ENCODE measurements at places on chromosomes 12 and 14. TPM values are rescaled to one million over a fixed set of nuclear protein-coding genes. Genes with fewer than 3 reads are reported as not detected.
A peak's percentile ranks its signal among the peaks of the same experiment; 100 is the strongest.

- H3K4me3 ChIP-seq: no peak overlapping the region
- DNase-seq: no peak
- H3K4me1 ChIP-seq: peaks cover 46% of the 10 kb centered on the region
These were observed 46.7 kb upstream of the ATP23 start for GRCh38 chr12:57894399-57895292.

GRCh38 chr14:92988786-92989755 lies 66.1 kb downstream of the CHGA start:
- H3K27ac ChIP-seq: no peak overlapping the region
- DNase-seq: no peak
- H3K4me3 ChIP-seq: no peak overlapping the region

DNA sequence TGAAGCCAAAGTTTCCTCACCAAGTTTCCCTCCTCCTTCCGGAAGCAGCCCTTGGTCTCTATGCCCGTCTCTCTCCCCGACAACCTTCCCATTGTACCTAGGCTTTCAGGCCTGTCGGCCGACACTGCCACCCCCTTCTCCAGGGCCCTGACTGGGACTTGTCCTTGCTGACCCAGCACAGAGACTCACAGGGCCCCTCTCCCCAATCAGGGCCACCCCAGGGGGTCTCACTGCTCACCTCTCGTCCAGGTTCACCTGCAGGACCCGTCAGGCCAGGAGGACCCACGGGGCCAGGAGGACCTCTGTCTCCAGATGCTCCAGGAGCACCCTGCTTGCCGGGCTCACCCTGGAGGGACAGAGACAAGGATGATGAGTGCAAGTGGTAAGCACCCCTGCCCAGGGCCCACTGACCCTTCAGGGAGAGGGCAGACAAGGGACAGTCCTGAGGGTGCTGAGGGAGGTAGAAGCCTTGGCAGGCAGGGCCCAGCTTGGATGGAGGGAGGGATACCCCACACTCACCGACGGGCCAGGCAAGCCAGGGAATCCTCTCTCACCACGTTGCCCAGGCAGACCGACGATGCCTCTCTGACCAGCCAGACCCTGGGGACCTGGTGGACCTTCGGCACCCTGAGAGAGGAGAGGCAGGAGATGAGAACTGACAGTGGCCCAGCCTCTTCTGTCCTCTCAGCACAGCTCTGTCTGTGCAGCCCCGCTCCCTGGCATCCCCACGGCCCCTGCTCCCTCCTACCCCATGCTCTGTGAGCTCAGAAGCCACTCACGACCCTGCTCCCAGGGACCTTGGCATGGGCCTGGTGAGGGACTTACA lies 14.6 kb downstream of the TMEM106C start:
- no peak for DNase-seq
- no peaks in the 10 kb centered on the region for H3K4me1 ChIP-seq
- no peak overlapping the region for H3K4me3 ChIP-seq
- H3K36me3 ChIP-seq: peaks cover 21% of the 10 kb centered on the region
- no peak overlapping the region for H3K27ac ChIP-seq

DNA sequence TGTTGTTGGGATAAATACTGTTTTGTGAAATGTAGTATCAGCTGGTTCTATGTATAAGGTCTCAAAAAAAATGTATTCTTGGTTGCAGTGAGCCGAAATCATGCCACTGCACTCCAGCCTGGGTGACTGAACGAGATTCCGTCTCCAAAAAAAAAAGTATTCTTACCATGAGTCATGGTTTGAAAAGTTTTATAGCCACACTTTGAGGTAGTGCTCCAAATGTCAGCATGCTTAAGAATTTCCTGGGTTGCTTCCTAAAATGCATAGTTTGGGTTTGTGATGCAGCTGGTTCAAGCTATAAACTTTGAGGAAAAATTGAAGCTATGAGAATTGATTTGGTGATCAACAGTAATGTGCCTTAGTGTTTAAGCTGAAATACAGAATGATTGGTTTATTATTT lies 48.0 kb downstream of the ETNK1 start:
- no peak overlapping the region for H3K27ac ChIP-seq
- DNase-seq: no peak
- H3K27me3 ChIP-seq: no peaks in the 10 kb centered on the region
- H3K36me3 ChIP-seq: peaks cover 27% of the 10 kb centered on the region
- H3K4me1 ChIP-seq: no peaks in the 10 kb centered on the region
- H3K4me3 ChIP-seq: no peak overlapping the region

- peak; percentile 96 for DNase-seq
- H3K27ac ChIP-seq: peak within 1 kb of the TSS; percentile 86
- H3K4me1 ChIP-seq: peaks cover 10% of the 10 kb centered on the region
These were observed at the start of the genes DDX51 and NOC4L for GRCh38 chr12:132144115-132144809. DDX51 (minus strand) TSS chr12:132144319; CDS start chr12:132144296, 23 bp downstream. NOC4L (plus strand) TSS chr12:132144457; CDS start chr12:132144489, 32 bp downstream.

- H3K27me3 ChIP-seq: no peaks in the 10 kb centered on the region
- peaks cover 44% of the 10 kb centered on the region for H3K4me1 ChIP-seq
- H3K27ac ChIP-seq: peak overlapping the region; percentile 72
- peak; percentile 46 for DNase-seq
These were observed 127.7 kb downstream of the ZFP36L1 start for GRCh38 chr14:68665131-68665530.

DNA sequence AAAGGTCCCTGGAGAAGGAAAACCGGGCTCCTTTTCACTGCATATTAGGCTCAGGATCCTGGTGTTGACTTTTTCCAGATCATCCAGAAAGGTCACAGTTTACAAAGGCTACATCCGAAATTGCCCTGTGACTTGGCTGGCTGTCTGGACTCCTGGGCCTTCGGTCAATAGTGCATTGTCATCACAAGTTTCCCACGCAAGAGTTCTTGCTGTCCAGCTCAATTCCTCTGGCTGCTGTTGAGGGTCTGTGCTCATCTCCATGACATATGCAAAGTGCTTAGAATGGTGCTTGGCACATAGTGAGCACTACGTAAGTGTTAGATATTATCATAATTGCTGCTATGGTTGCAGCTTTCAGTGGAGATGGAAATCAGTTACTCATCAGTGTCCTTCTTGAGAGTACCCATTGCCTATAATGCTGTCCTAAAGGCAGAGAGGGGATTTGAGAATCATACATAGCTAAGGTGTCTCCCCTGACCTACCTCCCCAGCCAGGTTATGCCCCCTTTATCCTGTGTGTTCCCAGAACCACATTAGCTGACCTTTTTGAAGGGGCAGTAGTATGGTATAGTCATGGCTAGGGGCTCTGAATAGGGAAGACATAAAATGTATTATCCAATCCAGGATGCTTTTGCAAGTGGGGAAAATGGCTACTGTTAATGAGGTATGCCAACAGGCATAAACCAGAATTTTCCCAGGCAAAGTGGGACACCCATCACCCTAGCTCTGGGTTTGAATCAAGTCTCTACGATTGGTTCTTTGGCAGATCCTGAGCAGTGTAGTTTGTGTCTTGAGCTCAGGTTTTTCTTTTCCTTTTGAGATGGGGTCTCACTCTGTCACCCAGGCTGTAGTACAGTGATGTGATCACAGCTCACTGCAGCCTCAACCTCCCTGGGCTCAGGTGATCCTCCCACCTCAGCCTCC lies 132.0 kb upstream of the CCND2 start:
- H3K36me3 ChIP-seq: no peaks in the 10 kb centered on the region
- H3K27ac ChIP-seq: no peak overlapping the region
- H3K27me3 ChIP-seq: no peaks in the 10 kb centered on the region
- no peak overlapping the region for H3K4me3 ChIP-seq

DNA sequence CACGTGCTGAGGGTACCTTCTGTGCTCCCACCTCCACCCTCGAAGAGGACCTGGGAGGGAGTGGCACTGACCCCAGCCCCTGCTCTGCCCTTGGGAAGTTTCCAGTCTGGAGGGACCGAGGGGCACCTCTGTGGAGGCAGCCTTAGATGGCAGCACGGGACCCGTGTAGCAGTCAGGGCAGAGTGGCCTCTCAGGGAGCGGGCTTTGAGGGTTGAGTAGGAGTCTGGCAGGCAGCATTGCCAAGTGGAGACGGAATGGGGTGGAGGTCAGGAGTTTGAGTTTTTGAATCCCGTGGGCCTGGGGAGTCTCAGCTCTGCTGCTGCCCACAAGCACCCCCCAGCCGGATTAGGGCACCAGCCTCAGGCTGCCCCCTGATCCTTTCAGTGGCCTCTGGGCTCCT lies 21.6 kb downstream of the KIF26A start:
- no peak for DNase-seq
- no peaks in the 10 kb centered on the region for H3K27me3 ChIP-seq
- no peak overlapping the region for H3K4me3 ChIP-seq
- no peak overlapping the region for H3K27ac ChIP-seq

- H3K4me1 ChIP-seq: no peaks in the 10 kb centered on the region
- no peaks in the 10 kb centered on the region for H3K27me3 ChIP-seq
- H3K27ac ChIP-seq: no peak overlapping the region
- no peak for DNase-seq
- no peaks in the 10 kb centered on the region for H3K36me3 ChIP-seq
These were observed 1197.9 kb upstream of the SEL1L start for GRCh38 chr14:82731526-82731925.

DNA sequence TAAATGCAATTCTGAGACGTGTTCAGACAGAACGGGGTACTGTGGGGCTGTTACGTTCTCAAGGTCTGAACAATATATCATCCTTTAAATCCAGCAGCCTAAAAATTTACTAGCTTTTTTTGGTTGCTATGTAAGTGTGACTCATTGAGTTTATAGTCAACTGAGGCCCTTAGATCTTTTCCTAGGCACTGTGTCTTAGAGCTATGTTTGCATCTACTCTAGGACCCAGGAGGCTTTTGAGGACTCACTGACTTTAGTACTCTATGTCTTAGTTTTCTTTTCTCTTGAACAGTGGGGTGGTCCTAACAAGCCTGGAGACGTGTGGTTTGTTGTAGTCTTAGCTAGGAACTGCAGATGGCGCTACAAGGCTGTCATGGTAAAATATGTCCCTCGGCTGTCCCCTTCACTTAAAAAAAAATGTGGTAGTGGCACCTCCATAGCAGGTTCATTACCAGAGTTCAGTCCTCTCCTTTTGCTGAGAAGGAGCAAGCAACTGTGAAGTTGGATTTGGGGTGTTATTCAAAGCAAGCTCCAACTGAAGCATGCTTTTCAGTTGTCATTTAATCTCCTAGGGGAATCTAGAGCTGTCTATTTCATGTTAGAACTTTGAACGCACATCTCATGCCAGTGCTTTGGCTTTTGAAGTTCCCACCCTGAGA lies 8.7 kb upstream of the SPATS2 start:
- no peak overlapping the region for H3K4me3 ChIP-seq
- H3K27ac ChIP-seq: no peak overlapping the region
- DNase-seq: peak; percentile 80
- no peaks in the 10 kb centered on the region for H3K36me3 ChIP-seq

GRCh38 chr12:71218616-71219015 lies 60.8 kb upstream of the TSPAN8 start:
- H3K27me3 ChIP-seq: no peaks in the 10 kb centered on the region
- no peak overlapping the region for H3K27ac ChIP-seq

- H3K4me1 ChIP-seq: no peaks in the 10 kb centered on the region
- DNase-seq: no peak
- H3K4me3 ChIP-seq: no peak overlapping the region
These were observed 145.4 kb upstream of the BMP4 start for GRCh38 chr14:54102051-54102456.

GRCh38 chr12:100110276-100110675 lies 32.4 kb downstream of the BLTP3B start:
- no peak overlapping the region for H3K4me3 ChIP-seq
- no peak overlapping the region for H3K27ac ChIP-seq
- no peaks in the 10 kb centered on the region for H3K27me3 ChIP-seq
- H3K4me1 ChIP-seq: no peaks in the 10 kb centered on the region
- no peaks in the 10 kb centered on the region for H3K36me3 ChIP-seq

DNA sequence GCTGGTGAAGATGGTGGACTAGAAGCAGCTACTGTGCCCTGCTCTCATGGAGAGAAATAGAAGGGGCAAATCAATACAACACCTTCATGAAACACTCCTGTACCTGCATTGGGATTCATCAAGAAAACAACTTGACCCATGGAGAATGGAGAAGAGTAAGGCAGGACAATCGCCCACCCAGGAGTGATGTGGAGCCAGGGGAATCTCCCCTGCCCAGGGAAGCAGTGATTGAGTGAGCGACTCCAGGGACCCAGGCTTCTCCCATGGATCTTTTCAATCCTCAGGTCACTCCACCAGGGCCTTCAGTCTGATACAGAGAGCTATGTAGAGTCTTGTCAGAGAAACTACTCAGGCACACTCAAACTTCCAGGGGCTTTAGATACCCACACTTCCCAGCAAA lies 161.9 kb upstream of the DYRK2 start:
- no peaks in the 10 kb centered on the region for H3K27me3 ChIP-seq
- no peak overlapping the region for H3K27ac ChIP-seq
- DNase-seq: no peak
- H3K4me3 ChIP-seq: no peak overlapping the region
- H3K36me3 ChIP-seq: no peaks in the 10 kb centered on the region

GRCh38 chr12:116549993-116550392 lies 9.2 kb upstream of the MAP1LC3B2 start:
- H3K27ac ChIP-seq: no peak overlapping the region
- peaks cover 21% of the 10 kb centered on the region for H3K4me1 ChIP-seq
- H3K4me3 ChIP-seq: no peak overlapping the region
- H3K36me3 ChIP-seq: no peaks in the 10 kb centered on the region
- DNase-seq: no peak

GRCh38 chr12:63362791-63363190 lies 211.8 kb upstream of the AVPR1A start:
- DNase-seq: no peak
- H3K4me3 ChIP-seq: no peak overlapping the region
- H3K27ac ChIP-seq: no peak overlapping the region
- H3K36me3 ChIP-seq: no peaks in the 10 kb centered on the region
- no peaks in the 10 kb centered on the region for H3K27me3 ChIP-seq

The PCED1B gene
- 0.80 TPM for total RNA-seq

The IL25 gene
- total RNA-seq: not detected

The MOAP1 gene
- 85.5 TPM for total RNA-seq

The AQP2 gene
- total RNA-seq: not detected

The ESRRB gene
- 13.6 TPM for total RNA-seq

The PPP1R36 gene
- not detected for total RNA-seq

The EXD2 gene
- 18.7 TPM for total RNA-seq

The ZC2HC1C gene
- 8.2 TPM for total RNA-seq
